Adipocyte (in vitro differentiated cells): ENCODE measurements at places on chromosomes 12 and 14.

DNA sequence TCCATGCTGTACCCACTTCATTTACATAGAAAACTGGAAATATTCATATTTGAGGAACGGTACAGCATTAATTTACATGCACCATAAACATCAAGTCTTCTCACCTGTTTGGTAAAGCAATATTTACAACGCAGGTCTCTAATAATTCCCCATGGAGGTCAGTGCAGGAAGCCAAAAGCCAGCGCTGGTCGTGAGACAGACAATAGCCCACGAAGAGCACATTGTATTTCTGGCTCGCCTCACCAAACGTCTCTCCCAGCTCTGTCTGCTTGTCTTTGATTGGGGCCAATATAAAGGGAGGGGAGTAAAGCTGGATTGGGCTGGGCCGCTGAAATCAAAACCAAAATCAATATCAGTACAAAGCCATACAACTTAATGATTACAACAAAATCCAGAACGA lies 302.1 kb downstream of the MED13L start:
- no peak for DNase-seq

GRCh38 chr12:19251481-19252132 lies 122.1 kb downstream of the PLEKHA5 start:
- DNase-seq = no peak

DNA sequence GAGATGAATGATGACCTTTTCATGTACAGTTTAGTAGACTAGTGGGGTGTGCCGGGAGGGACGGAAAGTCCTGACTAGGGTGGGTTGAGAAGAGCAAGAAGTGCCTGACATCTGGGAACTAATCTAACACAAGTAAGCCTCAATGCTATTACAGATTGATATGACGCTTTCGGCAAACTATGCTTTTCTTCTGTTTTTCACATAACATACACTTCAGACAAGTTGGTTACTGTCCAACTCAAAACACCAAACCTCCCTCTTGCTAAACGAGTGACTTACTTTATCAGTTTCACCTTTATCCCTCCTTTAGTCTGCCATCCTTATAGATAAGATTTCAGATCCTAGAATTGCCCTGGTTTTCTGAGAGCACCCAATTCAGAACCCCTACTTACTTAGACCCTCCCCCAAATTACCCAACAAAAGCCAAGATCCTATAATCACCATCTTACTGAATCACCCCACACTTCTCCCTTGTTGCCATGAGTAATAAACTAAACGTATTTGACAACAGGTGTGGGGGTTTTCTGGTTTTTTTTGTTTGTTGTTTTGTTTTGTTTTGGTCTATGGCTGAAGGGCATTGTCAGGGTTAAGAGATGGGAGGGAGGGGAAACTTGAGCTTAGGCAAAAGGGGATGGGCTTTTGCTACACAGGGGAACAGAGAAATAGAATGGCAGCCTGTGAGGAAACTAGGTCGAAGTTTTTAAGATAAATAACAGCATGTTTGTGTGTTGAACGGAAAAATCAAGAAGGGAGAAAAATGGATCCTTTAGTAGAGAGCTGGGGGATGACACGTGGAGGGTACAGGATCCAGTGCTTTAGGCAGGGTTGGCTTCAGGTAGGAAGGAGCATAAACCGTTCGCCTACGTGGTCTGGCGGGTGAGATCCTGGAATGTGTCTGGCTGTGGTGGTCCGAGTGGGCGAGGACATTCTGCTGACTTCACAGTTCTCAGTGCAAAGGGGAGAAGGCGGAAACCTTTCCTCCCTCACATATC lies 6.1 kb upstream of the PSMA3 start:
- DNase-seq = peak; percentile 28

DNA sequence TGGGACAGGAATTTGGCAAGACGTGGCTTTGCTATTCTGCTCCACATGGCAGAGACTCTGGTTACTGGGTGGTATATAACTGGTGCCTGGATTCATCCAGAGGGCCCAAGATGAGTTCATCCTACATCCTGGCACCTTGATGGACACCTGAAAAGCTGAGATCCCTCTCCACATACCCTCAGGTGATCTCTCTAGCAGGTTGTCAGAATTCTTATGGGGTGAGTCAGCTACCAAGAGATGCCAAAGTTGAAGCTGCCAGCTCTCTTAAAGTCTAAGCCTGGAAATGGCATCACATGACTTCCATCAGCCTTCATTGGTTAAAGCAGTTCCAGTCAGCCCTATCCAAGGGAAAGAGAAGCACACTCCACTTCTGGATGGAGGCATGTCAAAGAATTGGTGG lies 300.7 kb upstream of the SEL1L start:
- DNase-seq = no peak

GRCh38 chr14:30883508-30884294 lies 9.3 kb downstream of the COCH start:
- DNase-seq = no peak

DNA sequence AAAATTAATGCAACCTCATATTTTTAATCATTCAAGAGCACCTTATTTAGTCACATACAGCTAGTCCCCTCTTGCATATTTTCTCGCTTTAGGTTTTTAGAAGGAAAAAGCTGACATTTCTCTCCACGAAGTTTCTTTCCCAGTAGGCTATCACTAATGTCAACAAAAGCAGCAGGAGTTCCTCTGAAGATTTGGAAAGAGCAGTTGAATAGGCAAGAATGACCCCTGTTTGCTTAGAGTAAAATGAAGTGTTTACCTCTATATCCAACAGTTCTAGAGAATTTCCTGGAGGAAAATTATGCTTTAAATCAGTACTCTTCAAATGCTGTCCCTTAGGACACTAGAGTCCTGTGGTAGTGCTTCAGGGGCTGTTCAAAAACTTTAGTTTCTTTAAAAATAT lies 188.1 kb upstream of the PRKD1 start:
- DNase-seq = no peak

- no peak for DNase-seq
These were observed 100.0 kb downstream of the PPP2R5C start for GRCh38 chr14:101861464-101861863.

GRCh38 chr12:23687947-23688346 lies 261.5 kb downstream of the SOX5 start:
- DNase-seq = no peak

- no peak for DNase-seq
These were observed 98.9 kb downstream of the PCNX1 start for GRCh38 chr14:71006200-71006563.

GRCh38 chr12:64395739-64396138 lies 5.2 kb upstream of the C12orf56 start:
- no peak for DNase-seq

DNA sequence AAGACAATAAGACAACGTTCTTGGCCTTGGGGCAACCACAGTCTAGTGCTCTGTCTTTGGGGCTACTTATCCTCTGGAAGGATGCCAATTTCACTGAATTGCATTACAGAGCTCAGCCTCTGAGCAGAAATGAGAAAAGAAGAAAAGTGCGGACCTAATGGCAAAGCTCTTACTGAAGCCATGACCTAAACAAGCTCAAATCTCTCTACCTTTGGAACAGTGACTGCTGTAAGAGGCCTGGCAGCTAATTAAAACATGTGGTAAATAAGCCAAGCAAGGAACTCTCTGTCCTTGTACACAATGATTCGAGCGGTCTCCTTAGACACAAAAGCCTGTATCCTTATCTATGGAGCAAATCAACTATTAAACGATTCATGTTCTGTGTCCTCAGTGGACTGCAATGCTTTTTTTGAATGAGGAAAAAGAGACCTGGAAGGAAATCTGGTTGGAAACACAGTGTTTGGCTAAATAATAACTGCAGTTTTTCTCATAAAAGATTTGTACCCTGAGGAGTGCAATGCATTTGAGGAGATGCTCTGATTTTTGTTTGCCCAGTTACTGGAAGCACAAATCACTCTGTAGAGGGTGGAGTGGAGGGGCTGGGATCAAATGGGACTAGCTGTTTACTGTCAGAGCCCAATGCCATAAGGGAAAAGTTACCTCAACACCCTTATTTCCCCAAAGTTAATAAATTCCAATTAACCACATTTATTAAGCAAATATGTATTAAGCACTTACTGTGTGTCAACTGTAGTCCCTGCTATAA lies 113.9 kb downstream of the NDUFA12 start:
- DNase-seq = no peak

DNA sequence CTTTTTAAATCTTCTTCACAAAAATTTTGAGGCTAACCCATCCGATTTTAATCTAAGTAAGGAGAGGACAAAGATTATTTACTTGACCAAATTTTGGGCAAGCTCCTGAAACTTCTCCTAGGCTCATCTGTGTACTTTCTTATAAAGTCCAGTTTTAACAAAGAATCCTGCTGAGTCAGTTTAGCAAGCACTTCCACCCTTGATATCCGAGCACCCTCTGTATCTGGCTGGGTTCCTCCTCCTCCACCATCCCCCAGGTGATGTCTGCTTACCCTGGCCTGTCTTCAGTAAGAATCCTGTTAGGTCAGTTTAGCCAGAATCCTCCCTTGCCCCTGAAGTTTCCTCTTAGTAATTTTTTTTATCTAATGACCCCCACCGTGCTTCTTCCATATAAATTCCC lies 140.5 kb downstream of the PHLDA1 start:
- no peak for DNase-seq

DNA sequence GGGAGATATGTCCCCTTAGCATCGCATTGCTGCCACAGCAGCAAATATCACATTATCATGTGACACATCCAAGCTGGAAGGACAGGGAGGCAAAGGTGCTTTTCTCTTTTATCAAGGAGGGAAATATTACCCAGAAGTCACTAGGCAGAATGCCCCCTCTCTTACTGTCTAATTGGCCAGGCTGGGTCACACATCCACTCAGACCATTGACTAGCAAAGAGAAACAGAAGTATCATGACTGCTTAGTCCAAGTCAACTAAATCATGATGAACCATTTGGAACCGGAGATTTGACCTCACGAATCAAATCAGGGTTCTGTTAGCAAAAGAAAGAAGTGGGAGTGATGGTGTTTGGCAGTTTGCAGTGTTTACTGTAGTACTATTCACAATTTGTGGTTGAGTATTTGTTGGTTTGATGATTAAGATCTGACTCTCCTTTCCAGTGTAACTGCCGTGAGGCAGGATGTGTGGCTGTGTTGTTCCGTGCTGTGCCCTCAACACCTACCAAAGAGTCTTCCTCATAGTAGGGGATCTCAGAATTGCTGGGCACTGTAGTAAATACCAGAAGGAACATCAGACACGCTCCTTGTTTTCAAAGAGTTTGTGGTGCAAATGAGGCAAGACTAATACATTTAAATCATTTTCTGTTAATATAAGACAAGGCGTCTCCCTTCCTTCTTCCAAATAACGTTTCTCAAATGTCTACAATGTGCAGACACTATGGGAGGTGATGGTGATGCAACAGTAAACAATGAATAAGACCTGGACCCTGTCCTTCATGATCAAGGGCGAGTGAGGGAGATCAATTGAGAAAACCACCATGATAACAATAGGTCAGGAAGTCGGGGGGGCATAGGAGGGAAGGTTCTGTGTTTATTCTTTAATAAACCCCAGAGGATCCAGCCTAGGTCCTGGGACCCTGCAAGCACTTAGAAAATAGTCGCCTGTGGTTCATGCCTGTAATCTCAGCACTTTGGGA lies 194.4 kb upstream of the CRY1 start:
- no peak for DNase-seq

GRCh38 chr12:64110864-64111263 lies 111.2 kb downstream of the KICS2 start:
- peak; percentile 33 for DNase-seq

DNA sequence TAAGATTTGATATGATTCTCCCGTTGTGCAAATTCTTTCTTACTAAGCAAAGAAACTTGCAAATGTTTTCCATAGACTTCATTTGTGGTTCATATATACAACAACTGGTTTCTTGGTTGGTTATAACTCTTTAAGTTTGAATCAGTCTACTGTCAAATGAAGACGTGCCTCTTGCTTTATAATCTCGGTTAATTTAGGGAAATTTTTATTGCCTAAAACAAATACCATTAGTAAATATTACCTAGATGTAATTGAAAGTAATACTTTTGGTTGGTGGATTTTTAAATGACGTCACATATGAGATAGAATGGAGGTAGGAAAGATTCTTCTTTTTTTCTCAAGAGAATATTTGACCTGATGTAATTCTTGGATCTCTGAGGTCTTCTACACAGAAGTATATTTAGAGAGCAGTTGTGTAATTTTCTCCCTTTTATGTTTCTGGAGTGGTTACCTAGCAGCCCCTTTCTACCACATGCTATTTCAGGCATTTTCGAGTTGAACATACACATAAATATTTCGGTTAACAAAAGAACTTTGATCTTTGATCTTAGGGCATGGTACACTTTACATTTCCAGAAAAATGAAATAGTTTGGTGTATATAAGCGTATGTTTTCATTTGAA lies 1.7 kb downstream of the ATF7IP start:
- DNase-seq = peak; percentile 71

DNA sequence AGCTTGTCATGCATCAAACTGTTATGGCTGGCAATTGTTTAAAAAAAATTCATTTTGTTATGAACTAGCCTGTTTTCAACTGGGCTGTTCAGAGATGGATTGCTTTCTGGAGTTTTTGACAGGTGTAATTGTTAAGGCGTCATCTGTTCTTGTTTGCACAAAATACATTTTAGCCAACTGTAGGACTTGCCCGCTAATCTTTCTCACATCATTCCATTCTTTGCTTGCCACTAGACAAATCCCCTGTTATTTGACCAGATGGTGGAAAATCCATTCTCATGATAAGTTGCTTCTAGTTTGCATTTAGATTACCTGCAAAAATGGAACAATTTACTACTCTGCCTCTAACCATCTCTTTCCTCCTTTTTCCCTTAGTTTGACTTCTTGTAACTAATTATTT lies 114.3 kb downstream of the NPAS3 start:
- no peak for DNase-seq

- peak; percentile 28 for DNase-seq
These were observed 62.3 kb downstream of the MGAT4C start for GRCh38 chr12:86193931-86194330.

DNA sequence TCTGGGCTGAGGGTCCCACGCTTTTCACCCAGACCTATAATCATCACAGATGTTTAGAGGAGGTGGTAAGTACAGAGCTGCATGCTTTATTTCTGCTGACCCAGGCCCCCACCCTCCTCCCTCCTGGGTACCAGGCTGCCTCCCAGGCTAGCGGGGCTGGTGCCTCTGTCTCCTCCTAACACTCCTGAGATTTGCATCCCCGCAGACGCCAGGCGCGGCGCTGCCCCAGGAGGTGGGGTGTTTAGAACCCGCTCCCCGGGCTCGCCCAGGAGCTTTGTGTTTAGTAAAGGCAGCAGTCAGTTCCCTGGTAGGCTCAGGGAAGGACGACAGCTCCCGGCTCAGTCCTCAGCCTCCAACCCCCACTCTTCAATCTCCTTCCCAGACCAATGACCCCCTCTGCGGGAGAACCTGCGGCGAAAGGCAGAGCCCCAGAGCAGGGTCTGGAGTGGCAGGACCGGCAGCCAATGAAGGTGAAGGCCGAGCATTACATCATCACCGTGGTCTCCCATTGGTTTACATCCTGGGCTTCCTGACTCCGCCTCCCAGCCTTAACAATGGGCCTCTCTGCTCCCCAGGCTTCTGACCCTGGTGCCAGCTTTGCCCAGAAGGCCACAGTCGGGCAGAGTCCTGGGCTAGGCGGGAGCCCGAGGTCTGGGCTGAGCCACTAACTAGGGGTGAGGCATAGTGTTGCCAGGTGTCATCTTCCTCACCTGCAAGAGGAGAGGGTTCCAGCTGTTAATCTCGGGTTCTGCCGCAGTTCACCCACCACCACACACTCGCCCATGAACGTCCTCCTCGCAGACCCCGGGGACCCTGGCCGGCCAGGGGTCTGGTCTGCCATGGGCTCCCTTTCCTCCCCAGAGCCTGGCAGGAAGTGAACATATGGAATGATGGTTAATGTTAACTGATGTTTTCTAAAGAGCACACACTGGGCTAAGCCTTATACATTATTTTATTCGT lies 57.5 kb downstream of the CALM1 start:
- DNase-seq = peak; percentile 41
